NCI-H2081 treated with DMSO at 0.1 percent for 48 hours (cell line): ENCODE measurements at places on chromosomes 3 and 15.

DNA sequence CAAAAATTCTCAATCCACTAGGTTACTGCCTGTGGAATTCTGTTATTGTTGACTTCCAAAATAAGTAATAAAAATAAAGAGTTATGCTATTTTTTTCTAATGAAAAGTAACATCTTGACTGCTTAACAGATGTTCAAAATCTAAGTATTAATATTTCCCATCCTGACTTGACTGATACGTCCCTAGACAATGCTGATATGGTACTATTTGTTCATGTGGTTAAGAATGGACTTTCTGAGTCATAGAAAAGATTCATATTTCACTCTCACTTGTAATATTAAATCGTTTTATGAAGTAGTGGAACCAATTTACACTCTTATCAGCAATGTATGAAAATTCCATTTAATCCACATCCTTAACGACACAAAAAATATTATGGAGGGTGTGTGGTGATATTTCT lies 104.8 kb upstream of the PLSCR5 start:
- no peak for DNase-seq

DNA sequence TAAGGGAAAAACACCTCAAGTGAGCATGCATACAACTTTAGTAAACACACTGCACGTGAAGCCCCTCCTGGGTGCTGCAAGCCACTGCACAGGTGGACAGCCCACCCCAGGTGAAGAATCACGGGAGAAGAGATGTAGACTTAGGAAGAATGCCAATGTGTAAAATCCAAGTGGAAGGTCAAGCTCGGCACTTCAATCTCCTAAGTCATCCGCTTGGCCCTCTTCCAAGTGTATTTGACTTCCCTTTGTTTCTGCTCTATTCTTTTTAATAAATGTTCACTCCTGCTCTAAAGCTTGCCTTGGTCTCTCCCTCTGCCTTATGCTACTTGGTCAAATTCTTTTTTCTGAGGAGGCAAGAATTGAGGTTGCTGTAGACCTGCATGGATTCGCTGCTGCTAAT lies 316.6 kb downstream of the EDEM1 start:
- DNase-seq = no peak

- DNase-seq = no peak
These were observed 87.1 kb downstream of the WDR76 start for GRCh38 chr15:43913941-43914340.

DNA sequence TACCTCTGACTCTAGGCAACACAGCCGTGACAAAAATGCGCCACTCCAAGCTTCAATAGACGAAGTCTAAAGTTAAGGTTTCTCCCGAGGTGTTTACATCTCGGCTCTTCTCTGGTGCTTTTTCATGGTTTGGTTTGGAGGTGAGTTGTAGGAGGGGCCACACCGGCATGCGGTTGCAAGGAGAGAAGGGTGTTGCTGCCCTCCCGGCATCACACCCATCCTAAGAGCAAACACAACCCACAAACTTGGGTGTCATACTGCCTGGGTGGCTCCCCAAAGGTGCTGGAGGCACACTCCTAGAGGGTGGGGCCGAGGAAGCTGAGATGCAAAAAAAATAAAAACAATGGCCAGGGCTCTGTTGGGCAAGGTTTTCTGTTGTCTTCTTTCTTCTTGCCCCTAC lies 225.2 kb upstream of the ICE2 start:
- no peak for DNase-seq

GRCh38 chr3:32848215-32848614 lies 30.4 kb downstream of the TRIM71 start:
- no peak for DNase-seq

DNA sequence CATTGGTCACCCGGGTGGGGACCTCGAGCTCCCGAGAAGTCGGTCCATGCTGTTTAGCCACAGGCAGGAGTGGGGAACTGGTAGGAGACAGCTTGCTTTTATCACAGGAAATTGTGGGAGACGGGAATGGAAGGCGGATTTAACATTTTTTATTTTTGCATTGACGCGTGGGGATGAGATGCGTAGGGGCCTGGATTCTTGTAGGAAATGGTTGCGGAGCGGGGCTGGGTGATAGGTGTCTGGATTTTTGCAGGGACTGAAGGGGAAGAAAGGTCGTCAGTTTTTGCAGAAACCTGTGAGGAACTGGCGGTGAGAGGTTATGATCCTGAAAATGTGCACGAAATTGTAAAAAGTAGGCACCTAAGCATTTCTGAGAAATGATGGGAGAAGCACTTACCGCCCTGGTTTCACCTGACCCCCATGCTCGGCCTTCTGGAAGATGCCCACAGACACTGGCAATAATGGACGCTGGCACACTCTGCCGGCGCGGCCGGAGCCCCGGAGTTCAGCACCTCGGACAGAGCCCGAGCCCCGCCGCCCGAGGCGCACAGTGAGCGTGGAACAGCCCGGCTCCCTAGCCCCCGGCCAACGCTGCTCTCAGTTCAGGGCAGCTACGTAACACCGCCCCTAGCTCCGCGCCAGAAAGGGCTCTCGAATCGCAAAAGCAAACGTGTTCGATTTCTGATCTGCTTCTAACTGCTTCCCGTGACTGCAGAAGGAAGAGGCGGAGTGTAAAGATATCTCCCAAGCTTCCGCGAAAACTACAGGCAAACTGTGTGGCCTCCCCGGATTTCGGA lies 928 bp downstream of the ANKRD34C start:
- DNase-seq = no peak
